ENCODE measurements at places on chromosomes 2 and 18.
A peak's percentile ranks its signal among the peaks of the same experiment; 100 is the strongest.

GRCh38 chr2:26136451-26136850, 36.4 kb upstream of the GAREM2 start:
- no peak for DNase-seq

DNA sequence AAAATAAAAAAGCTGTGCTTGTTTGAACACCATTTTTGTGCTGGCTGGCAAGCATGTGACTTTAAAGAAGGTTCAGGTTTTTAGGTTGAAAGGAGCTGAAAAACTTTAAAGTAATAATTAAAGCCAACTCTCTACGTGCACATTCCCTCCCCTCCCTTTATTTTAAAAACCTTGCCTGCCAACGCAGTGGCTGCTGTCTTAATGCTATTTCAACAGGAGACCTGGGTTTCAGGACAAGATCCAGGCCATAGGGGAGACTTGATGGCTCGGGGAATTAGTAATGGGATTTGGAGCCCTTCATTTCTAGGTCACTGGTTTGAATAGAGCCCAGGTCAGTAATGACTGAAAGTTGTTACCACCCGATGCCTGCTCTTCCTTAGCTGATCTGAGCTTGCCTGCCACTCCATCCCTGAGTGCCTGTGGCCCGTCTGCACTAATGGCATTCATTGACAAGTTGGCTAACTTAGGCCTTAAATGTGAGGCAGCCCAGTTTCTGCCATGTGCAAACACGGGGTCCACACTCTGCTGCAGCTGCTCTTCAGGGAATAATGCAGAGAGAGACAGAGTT, 1233.2 kb upstream of the ZEB2 start:
- no peak for DNase-seq

GRCh38 chr2:196823750-196824522, 14.8 kb upstream of the C2orf66 start:
- no peak for DNase-seq

GRCh38 chr2:27029051-27029450, 3.7 kb upstream of the TMEM214 start:
- DNase-seq: no peak

GRCh38 chr2:77479895-77480294, 42.3 kb downstream of the LRRTM4 start:
- DNase-seq: no peak

DNA sequence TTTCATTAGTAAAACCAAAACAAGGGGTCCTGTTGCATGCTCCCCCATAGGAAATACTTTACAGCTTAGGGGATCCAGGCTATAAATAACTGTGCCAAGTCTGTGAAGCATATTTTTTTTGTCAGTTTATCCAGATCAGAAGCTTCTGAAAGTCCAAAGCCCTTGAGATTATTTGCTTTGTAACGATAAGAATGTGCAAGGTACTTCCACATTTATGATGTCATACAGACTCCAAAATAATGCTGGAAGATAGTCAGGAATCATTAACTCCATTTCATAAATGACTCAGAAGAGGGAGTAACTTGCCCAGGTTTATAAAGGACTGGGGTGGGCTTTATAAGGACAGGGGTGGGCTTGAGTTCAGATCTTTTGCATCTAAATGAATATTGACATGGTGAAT, 29.3 kb downstream of the RDH14 start:
- no peak for DNase-seq

DNA sequence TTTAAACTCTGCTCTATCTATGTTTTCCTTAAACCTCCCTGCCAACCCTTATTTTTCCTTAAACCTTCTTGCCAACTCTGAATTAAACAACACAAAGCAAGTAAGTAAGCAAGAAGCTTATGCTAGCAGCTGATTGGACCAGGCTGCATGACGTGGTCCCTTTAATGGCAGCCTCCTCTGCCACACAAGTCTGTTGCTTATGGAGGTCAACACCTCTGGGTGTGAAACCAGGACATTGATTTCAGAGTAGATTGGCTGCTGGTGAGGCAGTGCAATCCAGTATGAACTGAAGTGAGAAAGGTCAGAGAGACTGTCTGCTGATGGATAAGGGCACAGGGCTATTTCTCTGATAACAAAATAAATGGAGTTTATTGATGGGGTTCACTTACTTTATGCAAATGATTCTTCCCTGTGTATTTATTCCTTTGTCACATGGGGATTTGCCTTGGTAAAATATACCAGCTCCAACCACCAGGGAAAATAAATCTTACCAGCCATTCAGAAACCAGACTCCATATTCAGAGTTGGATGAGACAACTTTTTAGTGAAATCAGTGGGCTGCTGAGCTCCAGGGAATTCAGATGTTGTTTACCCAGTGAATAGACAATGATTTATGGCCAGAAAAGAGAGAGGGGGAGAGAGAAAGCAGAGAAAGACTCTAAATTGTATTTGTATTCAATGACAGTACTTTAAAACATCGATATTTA, 112.2 kb upstream of the NCKAP5 start:
- no peak for DNase-seq

- DNase-seq: no peak
These were observed 503 bp downstream of the ZNF513 start for GRCh38 chr2:27379836-27380625.

- DNase-seq: peak; percentile 64
These were observed 764 bp downstream of the MBD2 start for GRCh38 chr18:54223568-54224241.

DNA sequence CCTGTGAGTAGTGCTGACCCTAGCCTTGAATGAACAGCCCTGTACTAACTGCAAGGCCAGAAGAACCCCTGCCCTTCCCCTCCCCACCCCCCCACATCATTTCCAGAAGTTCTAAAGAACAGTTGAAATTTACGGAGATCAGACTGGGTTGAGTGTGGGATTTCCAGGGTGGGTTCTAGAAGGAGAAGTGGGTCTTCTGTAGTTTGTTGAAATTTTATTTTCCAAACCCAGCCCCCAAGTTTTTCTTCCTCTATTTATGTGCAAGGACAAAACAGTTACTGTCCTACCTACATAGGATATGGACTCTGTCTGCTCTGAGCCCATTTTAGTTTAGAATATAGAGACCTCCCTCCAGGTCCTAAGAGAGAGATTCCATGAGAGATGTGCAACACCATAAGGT, 26.3 kb upstream of the CASP10 start:
- no peak for DNase-seq

GRCh38 chr18:59229191-59229590, 9.2 kb downstream of the GRP start:
- DNase-seq: no peak

GRCh38 chr2:1609040-1609439, 135.3 kb downstream of the PXDN start:
- no peak for DNase-seq

- DNase-seq: no peak
These were observed 303.5 kb downstream of the HRH4 start for GRCh38 chr18:24763765-24764513.

GRCh38 chr18:8300751-8301410, 308.4 kb upstream of the RAB12 start:
- DNase-seq: no peak

GRCh38 chr2:134377730-134378129, 123.9 kb downstream of the MGAT5 start:
- DNase-seq: no peak

- DNase-seq: no peak
These were observed 263.2 kb downstream of the LTBP1 start for GRCh38 chr2:33209976-33210375.

GRCh38 chr2:215476424-215476823, 40.6 kb upstream of the FN1 start:
- no peak for DNase-seq

DNA sequence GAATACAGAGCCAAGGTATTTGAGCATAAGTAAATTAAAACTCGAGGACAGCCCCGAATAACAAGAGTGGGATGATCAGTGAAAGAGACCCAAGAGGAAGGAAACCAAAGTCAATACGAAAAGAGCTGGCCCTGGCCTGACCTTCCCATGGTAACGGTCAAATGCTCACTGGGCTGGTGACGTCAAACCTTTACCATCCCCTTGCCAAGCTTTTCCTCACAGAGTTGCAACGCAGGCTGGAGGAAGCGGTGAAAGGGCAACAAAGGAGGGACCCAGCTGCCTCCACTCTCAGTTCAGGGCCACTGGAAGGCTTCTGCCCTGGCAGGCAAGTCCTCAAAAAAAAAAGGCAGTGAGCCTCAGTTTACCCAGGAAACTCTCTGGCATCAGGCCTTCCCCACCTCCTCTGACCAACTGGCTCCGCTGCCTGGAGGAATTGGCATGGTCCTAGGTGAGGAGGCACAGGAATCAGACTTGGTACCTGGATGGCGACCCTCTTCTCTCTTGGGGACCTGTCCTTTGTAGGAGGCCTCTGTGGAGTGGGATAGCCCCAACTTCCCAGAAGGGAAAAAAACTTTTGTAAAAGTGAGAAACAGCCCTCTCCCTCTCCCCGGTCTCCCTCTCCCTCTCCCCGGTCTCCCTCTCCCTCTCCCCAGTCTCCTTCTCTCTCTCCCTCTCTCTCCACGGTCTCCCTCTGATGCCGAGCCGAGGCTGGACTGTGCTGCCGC, 212.4 kb downstream of the ANAPC1 start:
- DNase-seq: peak; percentile 91

DNA sequence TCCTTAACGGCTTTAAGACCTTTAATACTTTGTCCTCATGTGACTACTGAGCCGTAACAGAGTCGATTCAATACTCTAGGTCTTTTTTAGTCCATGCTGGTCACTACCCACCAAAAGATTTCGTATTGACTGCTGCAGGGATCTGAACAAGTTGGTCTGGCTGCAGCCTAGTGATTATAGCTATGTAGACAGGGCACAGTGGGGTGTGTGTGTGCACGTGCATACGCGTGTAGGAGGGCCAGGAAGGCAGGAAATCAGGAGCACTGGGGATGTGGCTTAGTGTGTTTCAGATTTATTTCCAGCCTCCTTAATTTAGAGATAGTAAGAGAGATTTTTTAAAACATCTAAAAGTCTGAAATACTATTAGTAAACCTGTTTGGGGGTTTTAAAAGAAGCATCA, 161.4 kb downstream of the MYO3B start:
- no peak for DNase-seq

DNA sequence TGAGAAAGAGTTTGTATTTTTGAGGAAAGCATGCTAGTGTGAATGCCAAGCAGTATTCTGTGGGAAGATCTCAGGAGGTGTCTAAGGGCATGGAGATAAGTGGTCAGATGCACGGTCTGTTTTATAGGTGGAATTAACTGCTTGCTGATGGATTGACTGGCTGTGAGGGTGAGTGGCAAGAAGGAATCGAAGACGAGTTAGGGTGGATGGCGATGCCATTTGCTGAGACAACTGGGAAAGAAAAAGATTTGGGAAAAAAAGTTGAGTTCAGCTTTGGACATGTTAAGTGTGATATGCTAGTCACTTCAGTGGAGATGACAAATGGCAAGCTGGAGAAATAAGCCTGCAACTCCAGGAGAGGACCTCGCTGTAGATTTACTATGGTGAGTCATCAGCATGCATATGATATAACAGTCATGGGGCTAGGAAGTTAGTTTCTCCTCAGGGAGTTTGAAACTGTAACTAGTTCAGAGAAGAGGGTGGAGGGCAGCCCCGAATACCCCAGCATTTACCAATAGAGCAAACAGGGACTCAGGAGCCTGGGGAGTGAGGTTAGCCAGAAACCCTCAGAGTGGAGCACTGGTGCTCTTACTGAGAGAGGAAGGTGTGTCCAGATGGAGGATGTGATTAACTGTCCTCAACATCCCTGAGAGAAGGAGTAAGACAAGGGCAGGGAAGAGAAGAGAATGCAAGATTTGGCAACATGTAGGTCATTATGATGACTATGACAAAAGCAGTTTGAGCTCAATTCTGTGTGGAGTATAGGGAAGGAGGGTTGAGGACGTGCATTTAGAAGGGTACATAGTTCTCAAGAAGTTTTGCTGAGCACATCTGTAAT, 2.0 kb upstream of the HK2 start:
- DNase-seq: no peak

DNA sequence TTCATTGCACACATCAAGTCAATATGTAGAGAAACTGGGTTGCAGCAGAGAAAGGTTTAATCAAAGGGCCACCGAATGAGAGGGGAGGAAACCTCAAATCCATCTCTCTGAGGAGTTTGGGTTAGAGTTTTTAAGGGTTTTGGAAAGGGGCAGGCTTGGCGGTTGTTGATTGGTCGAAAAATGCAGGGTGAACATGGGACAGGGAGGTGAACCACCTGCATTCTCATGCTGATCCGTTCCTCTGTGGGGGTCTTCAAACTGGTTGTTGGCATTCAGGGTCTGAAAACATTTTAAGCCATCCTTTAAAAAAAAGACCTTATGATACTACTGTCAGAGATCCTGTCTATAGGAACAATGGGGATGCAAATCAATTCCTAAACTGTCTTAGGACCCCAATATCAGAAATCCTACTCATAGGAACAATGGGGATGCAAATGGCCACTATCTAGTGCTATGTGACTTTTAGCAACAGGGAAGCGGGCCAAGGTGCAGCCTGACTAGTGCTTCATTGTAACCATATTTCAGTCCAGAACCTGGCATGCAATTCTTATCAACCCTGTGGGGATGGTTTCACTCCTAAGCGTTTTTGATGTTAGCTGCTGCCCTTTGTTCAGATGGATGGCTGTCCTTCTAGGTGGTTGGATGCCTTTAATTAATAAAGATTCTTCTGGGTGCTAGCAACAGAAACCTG, 120.1 kb upstream of the MGAT5 start:
- DNase-seq: no peak

- no peak for DNase-seq
These were observed 329.3 kb downstream of the ETAA1 start for GRCh38 chr2:67726416-67726815.

GRCh38 chr2:147925886-147926285, 81.1 kb downstream of the ACVR2A start:
- no peak for DNase-seq

DNA sequence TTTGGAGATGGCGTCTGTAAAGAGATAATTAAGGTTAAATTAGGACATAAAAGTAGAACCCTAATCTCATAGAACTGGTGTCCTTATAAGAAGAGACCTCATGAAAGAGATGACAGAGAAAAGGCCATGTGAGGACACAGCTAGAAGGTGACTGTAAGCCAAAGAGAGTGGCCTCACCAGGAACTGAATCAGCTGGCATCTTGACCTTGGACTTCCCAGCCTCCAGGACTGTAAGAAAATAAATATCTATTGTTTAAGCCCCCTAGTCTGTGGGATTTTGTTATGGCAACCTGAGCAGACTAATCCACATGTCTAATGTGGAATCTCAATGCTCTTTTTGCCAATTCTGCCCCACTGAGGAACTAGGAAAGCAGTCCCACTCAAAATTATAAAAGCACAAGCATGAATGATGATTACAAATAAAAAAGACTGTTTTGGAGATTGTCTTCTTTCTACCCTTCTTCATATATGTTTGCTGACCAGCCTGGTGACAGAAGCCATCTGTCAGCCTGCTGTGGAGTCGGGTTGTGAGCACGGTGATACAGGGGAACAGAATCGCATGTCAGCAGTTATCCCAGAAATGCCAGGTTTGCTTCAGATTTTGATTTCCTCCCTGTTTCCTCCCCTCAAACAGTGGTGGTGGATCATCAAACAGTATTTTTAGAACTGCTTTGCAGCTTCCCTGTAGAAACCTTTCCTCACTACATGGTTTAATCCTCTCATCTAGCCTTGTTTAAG, 54.2 kb downstream of the INPP4A start:
- DNase-seq: no peak

GRCh38 chr2:216119986-216120385, 10.8 kb downstream of the XRCC5 start:
- DNase-seq: no peak
